ENCODE measurements at places on chromosomes 11 and 22.

DNA sequence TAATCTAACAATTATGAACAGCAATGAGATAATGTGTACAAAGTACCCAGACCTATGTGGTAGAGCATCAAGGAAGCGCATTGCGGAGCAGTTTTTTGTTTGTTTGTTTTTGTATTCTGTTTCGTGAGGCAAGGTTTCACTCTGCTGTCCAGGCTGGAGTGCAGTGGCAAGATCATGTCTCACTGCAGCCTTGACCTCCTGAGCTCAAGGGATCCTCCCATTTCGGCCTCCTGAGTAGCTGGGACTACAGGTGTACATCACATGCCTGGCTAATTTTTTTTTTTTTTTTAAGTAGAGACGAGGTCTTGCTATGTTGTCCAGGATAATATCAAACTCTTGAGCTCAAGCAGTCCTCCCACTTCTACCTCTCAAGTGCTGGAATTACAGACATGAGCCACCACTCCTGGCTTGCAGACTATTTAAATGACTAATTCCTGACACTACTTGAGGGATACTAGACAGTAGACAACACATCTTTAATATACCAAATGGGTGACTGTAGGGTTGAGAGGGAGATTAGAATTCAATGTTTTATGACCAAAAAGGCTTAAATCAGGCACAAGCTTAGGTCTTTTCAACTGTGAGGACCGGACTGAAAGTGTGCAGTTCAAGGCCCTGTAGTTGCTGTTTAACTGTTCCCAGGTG, 12.7 kb downstream of the OR51B4 start:
- no peak for DNase-seq

DNA sequence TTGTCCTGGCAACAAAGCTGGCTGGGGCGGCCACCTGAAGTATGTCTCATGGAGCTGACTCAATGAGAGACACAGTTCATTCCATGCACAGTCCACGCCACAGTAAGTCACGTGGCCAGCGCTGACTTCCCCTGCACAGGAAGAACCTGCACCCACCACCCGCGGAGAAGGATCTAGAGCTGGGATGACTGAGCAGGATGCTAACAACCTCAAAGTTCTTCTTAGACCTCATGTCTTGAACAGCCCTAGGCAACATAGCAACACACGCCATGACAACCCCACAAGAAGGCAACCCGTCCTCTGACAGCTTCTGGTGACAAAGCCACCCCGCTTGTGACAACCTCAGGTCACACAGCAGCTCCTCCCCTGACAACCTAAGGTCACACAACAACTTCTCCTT, 76.9 kb upstream of the B3GAT1 start:
- DNase-seq = no peak

- no peak for DNase-seq
Measured at GRCh38 chr11:128796270-128796669, 70.8 kb downstream of the KCNJ1 start.

GRCh38 chr11:35419830-35420333, 524 bp upstream of the SLC1A2 start:
- DNase-seq = no peak

DNA sequence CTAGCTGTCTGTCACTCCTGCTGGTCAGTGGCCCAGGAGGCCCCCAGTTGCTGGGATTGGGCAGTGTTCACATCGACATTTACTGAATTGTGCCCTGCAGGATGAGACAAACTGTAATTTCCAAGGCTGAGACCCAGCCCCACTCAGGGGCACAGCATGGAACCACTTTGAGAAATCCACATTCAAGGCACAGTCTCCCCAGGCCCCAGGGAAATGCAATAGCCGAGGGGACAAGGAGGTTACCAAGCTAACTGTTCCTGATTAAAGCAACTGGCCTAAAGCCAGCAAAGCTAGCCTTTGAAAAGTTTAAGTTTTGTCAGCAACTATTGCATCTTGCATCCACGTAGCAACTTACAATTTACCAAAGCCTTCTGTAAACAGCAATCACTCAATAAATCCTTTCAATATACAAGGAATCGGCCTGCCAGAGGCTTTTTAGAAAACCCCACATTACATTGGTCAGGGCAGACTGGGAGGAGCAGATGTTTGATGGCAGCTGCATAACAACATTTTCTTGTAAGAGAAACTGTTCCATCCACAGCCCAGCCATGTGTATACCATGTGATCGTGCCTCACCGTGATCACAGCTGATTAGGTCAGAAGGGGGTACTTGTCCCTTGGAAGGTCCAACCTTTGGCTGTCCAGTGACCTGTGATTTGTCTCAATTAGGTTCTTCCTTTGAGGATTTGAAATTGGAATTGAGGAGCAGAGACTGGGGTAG, 103.9 kb downstream of the TENM4 start:
- no peak for DNase-seq

DNA sequence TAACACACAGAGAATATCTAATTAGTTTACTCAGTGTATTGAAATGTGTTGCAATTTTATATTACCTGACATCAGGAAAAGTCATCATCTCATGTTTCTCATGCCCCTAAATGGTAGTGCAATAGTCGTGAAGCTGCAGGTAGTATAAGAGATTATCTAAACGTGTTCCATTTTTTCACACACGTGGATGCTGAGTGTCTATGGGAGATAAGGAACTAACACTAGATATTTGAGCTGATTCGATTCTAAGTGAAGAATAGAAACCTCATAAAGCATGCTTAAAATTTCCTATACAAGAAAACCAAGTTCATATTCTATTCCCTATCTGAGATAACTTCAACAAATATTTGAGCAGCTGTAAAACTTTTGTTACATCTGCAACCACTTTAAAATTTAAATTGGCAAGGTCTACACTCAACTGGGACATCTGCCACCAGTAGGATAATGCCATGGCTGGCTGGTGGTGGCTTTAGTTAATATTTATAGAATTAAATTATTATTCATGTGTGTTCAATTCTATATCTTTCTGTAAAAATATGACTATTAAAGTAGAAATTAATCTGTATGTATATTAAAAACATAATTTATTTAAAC, 388.8 kb downstream of the LUZP2 start:
- no peak for DNase-seq

GRCh38 chr11:123478352-123478987, 48.4 kb downstream of the GRAMD1B start:
- DNase-seq = no peak

DNA sequence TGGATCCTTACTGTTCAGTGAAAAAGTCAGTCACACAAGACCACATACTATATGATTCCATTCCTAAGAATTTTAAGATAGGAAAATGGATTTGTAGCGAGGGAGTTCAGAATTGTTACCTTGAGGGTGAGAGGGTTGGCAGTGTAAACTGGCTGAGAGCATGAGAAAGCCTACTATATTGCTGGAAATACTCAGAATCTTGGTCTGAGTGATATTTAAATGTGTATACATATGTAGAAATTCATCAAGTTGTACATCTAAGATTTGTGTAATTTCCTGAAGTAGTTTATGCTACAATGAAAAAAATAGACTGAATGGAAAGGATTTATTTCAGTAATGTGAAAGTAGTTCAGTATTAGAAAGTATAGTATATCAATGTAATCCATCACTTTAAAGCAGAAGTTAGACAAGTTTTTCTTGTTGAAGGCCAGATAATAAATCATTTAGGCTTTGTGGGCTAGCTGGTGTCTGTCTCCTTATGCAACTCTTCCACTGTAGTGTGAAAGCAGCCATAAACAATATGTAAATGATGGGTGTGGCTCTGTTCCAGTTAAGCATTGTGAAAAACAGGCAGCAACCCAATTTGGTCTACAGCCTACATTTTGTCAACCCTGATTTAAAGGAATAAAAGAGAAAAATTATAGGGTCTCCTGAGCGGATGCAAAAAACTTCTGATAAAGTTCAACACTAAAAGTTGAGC, 127.2 kb upstream of the THY1 start:
- DNase-seq = no peak

DNA sequence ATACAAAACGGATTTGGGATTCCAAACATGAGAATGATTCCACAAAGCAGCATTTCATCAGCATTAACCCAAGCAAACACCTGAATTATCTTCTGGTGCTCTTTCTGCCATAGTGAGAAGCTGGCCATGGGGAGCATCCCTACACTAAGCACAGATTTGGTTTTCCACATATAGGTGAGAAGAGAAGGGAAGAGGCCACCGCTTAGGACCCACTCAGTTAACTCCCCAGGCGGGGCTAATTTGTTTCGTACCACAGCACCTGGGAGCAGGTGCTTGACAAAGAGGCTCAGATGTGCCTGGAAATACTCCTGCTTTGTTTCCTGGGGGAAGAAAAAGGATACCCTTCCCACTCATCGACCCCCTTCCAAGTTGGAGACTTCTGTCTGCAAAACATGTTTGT, 64.2 kb downstream of the RAB30 start:
- no peak for DNase-seq

- DNase-seq = no peak
Measured at GRCh38 chr22:38032681-38033521, 24.3 kb upstream of the PICK1 start.

DNA sequence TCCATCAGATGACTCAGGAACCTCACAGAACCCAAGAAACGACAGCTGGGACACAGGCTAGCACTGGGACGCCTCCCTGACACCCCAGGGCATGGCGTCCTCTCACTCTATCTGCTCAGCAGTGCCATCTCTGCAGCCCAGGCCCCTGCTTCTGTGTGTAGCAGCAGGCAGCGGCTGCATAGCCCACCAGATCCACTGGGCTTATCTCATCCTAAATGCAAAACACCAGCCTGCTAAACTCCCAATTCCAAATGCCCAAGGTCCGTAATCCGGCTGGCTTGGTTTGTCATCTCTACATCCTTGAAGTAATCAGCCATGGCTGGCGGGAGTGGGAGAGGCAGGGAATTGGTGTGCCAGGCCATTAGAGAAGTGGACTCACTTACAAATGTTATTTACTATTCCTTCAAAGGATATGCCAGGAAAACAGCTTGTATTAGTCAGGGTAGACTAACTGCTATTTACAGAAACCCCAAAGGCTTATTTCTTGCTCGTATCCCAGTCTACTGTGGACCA, 30.7 kb downstream of the SPATA19 start:
- no peak for DNase-seq

DNA sequence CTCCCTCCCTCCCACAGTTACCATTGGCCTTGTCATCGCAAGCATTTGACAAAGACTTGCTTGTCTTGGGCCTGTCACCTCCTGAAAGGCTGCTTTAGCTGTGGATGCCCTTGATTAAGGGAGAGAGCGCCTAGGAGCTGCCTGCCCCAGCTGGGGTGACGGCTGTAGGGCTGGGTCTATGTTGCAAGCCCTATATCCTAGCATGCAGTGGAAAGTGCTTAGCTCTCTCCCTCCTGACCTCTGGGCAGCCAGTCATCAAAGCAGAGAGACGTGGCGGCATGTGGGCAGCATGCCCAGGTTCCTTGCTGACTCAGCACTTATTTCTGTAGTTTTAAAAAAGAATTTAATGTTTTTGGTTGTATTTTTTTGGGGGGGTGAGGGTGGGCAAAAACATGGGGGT, 75.9 kb downstream of the BARX2 start:
- no peak for DNase-seq

DNA sequence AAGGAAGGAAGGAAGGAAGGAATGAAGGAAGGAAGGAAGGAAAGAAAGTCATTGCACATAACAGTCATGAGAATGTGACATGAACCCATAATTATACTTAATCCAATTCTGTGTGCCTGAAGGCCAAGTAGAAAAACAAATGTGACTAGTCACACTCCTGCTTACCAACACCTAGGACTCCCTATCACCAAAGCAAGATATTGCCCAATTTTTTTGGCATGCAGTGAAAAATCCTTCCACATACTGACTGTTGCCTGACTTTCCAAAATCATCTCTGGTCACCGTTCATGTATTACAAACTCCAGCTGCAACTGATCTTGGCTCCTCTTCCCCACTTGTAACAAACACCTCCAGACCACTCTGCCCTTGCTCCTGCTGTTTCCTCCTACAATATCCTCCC, 516.8 kb downstream of the OPCML start:
- DNase-seq = no peak

- no peak for DNase-seq
Measured at GRCh38 chr22:23392420-23393121, 187.5 kb downstream of the IGLL1 start.

DNA sequence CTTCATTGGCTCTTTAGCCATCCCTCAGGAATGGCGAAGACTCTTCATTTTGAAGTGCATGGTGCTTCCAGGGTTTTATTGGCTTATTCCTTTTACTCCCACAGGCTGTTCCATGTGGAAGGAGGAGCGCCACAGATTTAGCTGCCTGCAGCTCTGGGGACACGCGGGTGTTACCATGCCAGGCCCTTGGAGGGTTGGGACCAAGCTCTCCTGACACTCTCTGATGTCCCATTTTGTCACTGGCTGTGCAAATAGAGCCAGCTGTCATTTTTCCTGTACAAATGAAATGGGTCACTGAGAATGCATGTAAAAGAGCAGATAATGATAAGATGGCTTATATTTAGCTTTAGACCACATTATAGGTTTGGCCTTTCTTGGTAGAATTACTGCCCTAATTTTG, 9.2 kb downstream of the THYN1 start:
- DNase-seq = no peak

DNA sequence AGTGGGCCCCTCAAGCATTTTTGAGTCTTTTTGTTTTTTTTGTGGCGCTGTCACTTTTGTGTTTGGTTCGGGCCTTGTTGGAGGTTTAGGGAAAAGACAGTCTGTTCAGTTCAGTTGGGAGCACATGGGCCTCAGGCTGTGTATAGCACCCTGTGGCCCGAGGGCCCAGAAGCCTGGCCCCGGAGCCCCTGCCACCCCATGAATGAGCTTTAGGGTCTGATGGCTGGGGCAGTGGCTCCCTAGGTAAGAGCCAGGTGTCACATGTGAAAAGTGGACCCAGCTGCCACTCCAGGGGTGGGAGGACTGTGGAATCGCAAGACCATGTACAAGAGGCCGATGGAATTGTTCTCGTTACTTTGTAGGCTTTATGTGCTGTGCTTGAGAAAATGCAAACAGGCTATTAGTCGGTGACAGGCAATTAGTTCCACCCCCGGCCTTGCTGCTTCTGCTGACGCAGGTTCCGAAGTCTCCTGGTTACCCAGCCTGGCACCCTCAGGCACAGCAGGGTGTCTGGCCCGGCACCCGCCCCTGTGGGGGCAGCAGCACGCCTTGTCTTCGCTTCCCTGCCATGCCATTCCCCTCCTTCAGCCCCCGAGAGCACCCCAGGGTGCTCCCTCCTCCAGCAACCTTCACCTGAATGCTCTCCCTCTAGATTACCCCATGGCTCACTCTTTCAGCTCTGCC, 38.2 kb upstream of the PARVG start:
- no peak for DNase-seq

GRCh38 chr11:45260071-45260470, 26.1 kb downstream of the SYT13 start:
- no peak for DNase-seq

DNA sequence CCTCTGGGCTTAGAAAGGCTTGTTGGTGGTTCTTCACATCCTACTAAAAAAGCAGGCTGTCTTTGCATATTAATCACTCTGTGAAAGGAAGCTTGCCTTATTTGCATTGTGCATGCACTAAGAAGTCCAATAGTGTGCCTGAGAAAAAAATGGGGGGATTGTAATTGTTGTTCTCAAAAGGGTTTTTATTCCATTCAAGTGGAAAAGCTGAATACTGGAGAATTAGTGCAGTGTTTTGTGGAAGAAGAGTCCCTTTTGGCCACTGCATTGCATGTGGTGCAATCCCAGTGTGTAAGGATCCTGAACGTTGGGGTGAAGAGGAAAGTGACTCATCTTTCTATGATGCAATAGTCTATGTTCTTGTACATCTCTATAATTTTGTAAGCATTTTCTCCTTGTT, 16.5 kb downstream of the NCAM1 start:
- no peak for DNase-seq
